Activated CD4-positive, alpha-beta T cell treated with anti-CD3 and anti-CD28 coated beads for 24 hours (primary cell): ENCODE measurements at places on chromosomes 6 and 20.
A peak's percentile ranks its signal among the peaks of the same experiment; 100 is the strongest.

DNA sequence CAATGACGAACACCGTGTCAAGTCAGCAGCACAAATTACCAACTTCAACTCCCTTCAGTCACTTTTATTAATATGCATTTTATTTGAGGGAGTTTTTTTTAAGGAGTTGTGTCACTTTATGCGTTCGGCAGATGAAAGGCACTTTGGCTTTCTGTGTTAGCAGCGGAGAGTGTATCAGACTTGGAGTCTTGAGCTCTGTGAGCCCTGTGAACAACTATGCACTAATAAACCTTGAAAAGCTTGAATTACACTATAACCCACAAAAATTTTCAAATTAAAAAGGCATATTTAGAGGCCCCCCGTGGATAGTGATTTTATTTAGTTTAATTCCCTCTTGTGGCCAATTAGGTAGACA lies 335.3 kb upstream of the NT5E start:
- DNase-seq, result no peak

GRCh38 chr6:106534564-106534982 lies 94.7 kb downstream of the RTN4IP1 start:
- peak; percentile 68 for DNase-seq

DNA sequence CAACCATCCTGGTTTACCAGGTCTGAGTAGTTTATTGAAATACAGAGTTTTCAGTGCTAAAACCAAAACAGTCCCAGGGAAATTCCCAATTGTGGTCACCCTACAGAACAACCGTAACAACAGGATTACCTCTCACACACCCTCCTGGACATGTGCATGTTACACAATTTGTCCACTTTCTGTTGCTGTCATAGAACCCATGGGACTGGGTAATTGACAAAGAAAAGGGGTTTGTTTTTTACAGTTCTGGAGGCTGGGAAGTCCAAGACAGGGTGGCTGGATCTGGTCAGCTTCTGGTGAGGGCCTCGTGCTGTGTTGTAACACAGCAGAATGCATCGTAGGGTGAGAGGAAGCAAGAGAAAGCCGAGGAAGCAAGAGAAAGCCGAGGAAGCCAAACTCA lies 9.1 kb upstream of the ADA start:
- DNase-seq, result no peak

- DNase-seq, result no peak
Measured at GRCh38 chr20:50645253-50646068, 45.9 kb downstream of the RIPOR3 start.

GRCh38 chr20:9052136-9052535 lies 16.8 kb upstream of the PLCB4 start:
- no peak for DNase-seq

DNA sequence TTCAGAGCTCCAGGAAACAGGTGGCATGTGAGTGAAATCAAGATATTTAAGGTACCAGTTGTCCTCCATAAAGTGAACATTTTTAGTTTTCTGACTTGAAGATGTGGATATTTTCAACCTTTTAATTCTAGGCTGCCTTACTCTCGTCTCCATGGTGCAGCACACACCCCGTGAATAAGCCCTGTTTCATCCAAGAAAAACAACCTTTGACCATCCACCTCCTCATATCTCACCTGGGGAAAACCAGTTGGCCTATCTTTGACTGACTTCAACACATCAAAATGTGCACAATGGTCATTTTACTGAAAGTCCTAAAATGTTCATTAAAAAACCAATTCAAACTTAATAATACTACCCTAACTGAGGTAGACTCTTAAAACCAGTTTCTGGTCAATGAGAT lies 73.8 kb upstream of the CD2AP start:
- DNase-seq, result no peak

DNA sequence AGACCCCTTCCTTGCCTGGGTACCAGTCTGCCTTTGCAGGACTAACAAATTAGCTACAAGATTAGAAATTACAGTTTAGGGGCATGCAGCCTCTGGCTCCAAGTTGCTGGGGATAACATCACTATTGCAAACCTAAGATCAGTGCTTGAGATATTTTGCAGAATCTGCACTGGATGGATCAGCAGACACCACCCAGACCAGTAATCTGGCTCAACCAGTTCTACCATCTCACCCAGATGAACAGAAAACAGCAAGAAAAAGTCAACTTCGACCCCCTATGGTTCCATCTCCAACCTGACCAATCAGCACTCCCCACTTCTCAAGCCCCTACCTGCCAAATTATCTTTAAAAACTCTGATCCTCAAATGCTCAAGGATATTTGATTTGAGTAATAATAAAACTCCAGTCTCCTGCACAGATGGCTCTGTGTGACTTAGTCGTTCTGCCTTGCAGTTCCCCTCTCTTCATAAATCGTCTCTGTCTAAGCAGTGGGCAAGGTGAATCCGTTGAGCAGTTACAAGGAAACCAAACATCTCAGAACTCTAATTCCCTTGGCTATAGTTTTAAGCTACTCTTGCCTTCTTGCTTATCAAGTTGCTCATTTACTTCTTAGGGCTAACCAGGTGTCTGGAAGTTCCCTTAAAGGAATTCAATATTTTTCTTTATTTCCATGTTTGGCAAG lies 16.1 kb upstream of the LMBRD1 start:
- no peak for DNase-seq

- DNase-seq, result no peak
Measured at GRCh38 chr6:168145747-168146596, 67.0 kb upstream of the FRMD1 start.

DNA sequence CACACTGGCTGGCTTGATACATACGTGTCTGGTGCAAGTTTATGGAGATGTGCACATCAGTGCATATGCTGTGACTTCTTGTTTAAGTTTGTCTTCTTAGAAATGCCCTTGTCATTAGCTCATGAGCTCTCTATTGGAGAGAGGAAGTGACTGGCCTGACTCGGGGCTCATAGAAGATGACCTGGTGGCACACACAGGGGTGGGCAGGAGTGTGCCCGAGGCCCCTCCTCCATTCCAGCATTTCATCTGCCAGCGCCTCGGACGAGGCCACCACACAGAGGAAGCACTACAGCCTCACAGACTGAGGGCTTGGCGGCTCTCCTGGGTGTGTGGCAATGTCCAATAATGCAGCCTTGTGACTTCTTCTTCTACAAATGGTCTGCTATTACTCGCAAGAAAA lies 109.7 kb downstream of the FAM120B start:
- no peak for DNase-seq

GRCh38 chr20:62832212-62832922 lies 15.5 kb downstream of the COL9A3 start:
- no peak for DNase-seq

- DNase-seq, result no peak
Measured at GRCh38 chr20:44187054-44187771, at the start of gene JPH2. Gene JPH2 (minus strand): TSS chr20:44187188. CDS start chr20:44186705, 483 bp downstream.

DNA sequence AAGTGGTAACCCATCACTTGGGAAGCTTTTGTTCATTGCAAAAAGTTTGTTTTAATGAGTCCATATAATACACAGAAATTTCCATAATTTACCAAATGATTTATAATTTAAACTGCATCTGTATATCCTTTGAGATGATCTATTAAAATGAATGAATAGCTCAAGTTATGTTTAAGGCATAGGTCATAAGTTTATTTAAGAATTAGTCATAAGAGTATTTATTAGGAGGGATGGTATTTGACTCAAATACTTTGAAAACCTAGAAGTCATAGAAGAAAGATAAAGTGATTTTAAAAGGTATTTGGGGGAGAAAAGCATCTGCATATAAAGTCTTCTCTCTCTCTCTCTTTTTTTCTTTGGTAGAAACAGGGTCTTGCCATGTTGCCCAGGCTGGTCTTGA lies 388.5 kb downstream of the CDKAL1 start:
- DNase-seq, result no peak

GRCh38 chr6:166724576-166724975 lies 97.5 kb upstream of the RPS6KA2 start:
- no peak for DNase-seq

DNA sequence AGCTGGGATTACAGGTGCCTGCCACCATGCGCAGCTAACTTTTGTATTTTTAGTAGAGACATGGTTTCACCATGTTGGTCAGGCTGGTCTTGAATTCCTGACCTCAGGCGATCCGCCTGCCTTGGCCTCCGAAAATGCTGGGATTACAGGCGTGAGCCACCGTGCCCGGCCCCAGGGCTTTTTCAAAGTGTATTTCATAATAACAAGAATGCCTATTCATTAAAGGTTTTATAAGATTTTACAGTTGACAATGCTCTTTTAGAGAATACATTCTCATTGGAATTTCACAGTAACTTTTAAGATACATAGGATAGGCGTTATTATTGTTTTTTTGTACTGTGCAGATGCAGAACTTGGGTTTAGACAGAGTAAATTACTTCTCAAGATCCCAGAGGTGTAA lies 52.6 kb upstream of the PTPRK start:
- DNase-seq, result no peak

GRCh38 chr20:33119725-33120720 lies 40.6 kb downstream of the BPIFB4 start:
- no peak for DNase-seq

DNA sequence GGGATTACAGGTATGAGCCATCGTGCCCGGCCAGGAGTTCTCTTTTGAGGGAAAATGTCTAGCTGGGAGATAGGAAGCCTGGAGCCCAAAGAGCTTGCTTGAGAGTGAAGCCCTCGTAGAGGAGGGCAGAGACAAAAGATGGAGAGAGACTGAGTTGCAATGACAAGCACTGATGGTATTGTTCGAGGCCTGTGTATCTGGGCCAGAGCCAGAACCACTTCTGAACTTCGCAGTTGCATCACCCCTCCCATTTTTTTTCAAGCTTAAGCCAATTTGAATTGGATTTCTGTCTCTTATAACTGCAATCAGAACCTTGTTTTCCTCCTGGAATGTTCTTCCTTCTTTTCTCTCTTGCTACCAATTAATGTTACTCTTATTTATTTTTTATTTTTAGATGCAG lies 83.1 kb downstream of the KCNB1 start:
- DNase-seq, result no peak

DNA sequence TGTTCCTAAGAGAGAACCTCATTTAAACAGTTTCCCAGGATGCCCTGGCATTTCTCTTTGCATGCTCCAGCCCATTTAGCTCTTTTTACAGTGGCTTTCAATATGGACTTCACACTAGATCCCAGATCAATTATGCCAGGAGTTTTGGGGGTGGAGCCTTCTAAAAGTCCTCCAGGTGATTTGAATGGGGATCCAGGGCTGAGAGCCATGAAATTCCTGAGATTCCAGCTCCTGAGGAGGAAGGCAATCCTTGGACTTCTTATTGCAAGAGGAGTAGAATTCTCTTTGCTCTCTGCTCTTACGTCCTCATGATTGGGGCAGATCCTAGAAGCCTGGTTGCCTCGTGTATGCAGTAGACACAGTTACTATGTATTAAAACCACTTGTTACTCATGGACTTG lies 184.2 kb downstream of the DHX35 start:
- no peak for DNase-seq
